ENCODE measurements at places on chromosomes 5 and 9. TPM values are rescaled to one million over a fixed set of nuclear protein-coding genes. Genes with fewer than 3 reads are reported as not detected.

DNA sequence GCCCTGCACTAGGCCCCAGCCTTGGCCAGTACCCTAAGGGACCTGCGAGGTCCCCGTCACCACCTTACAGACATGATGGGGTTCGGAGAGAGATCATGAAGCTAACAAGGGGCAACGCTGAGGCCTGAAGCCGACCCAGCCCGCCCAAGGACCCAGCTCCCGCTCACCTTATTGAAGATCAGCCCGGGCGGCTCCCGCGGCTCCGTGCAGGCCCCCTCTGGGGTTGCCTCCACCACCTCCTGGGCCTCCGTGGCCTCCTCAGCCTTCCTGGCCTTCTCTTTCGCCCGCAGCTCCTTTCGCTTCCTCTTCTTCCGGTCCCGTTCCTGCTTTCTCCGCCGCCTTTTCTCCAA is 3.6 kb downstream of the SURF6 start:
- no peak for DNase-seq

- no peak for DNase-seq
Observed at GRCh38 chr5:121608826-121609225, 242.9 kb upstream of the FTMT start.

The ADGRV1 gene
- total RNA-seq, result 28.8 TPM

GRCh38 chr9:133257465-133257956 is 17.5 kb downstream of the ABO start:
- DNase-seq, result peak; percentile 60

- DNase-seq, result no peak
Observed at GRCh38 chr5:63125862-63126261, 547.2 kb downstream of the LRRC70 start.
